Left ventricle myocardium superior (tissue), 1 donor: ENCODE measurements at places on chromosomes 7 and 10. TPM values are rescaled to one million over a fixed set of nuclear protein-coding genes. Genes with fewer than 3 reads are reported as not detected.

DNA sequence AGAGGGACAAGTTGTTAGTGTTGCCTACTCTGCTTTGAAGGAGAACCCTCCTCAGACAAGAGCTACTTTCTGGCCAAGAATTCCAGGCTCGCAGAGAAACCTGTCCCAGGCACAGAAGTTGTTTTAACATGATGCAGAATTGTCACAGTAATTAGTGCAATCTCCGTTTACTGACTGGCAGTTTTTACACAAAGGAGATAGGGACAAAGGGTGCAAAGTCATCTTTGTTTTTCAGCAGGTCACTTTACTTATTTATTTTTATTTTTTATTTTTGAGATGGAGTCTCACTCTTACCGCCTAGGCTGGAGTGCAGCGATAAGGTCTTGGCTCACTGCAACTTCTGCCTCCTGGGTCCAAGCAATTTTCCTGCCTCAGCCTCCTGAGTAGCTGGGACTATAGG is 12.3 kb downstream of the TCF7L2 start:
- DNase-seq = no peak

DNA sequence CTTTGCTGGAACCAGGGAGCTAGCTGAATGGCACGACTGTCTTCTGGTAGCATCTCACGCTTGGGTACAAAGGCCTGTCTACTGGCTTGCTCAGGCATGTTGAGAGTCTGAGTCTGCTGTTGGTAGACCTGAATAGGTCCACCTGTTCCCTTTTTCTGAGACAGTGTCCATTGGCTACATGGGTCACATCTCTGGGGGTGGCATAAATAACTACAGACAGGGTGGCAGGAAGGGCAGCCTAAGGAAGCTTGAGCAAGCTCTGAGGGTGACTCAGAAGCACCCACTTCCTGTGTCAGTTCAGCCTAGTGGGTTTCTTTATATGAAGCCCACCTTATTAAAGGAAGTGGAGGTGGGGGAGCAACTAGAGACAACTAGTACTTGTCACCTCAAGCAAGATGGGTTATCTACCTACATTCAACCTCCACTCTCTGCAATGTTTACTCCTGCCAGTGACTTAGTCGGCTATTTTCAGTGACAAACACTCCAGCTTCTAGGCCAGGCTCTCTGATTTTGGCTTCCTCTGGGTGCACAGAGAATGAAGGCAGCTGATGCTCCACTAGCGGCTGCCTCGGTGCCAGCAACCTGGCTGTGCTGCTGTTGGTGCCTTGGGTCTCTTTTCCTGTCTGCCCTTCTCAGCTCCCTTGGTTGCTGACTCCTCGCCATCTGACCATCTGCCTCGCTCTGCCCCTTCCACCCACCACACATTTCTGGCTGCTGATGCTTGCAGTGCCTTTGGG is 5.7 kb upstream of the ZYX start:
- DNase-seq = peak; percentile 28

GRCh38 chr7:92778972-92779371 is 57.4 kb downstream of the CDK6 start:
- DNase-seq = no peak

- DNase-seq = no peak
Observed at GRCh38 chr10:97805949-97806348, 34.1 kb upstream of the SFRP5 start.

- DNase-seq = no peak
Observed at GRCh38 chr10:20677340-20677739, 219.8 kb downstream of the NEBL start.

PAOX gene
- total RNA-seq = 2.8 TPM

ADRB1 gene
- 77.8 TPM for total RNA-seq

DNA sequence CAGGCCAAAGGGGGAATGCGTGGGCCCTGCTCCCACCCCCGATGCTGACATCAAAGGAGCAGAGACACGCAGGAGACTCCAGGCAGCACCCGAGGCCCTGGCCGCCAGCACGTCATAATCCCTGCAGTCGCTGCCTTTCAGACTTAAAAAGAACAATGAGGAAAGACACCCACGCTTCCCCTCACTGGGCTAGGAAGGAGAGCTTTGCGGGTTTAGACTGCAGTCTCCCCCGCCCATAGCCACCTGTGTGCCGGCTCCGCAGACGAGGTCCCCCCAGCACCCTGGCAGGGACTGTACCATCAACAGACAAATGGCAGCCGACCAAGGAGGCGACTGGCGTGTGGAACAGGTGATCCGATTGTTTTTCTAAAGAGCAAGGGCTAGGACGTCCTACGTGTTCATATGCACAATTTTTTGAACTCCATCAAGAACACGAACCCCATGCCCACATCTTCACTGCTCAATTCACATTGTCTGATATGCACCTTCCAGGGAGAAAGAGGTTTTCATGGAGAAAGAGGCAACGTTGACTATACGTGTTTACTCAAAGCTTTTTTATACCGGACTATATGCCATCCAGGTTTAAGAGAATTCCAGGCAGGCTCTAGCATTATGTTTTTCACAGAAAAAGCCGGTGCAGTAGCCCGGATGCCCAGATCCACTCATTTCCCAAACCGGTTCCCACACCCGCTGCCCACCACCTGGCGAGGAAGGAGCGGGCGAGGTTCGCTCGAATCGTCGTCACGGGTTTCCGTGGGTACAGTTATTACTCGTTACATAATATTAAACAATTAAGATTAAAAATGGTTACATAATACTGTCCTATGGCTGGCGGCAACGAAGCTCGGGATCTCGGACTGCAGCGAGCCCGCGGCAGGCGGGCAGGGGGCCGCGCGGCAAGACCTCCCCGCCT is 1.1 kb downstream of the GRB10 start:
- no peak for DNase-seq

CEP55 gene
- 0.40 TPM for total RNA-seq

GRCh38 chr7:37071124-37071523 is 346.8 kb upstream of the AOAH start:
- DNase-seq = no peak

- no peak for DNase-seq
Observed at GRCh38 chr10:60433684-60434083, 44.0 kb upstream of the ANK3 start.

DNA sequence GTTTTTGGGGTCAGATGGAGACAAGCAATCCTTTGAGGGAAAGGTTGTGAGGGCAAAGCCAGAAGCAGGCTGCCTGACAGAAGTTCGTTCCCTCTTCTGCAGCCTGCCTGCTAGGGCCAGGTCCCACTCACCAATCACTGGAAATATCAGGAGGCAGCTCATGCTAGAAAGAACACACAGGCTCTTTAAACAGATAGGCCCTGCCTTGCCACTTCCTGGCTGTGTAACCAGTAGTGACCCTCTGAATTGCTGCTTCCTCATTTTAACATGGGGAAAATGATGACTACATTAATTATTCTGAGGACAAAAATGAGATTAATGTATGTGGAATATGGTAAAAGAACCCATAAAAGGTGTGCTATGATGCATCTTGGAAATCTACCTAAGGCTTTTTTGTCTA is 50.5 kb upstream of the MRLN start:
- DNase-seq = no peak
